A172 (cell line): ENCODE measurements at places on chromosomes 6 and 20. TPM values are rescaled to one million over a fixed set of nuclear protein-coding genes. Genes with fewer than 3 reads are reported as not detected.

Gene TBC1D20
- 29.6 and 29.7 TPM in 2 replicates for total RNA-seq

Gene MYT1
- 2.4 TPM in 2 replicates for total RNA-seq

Gene KCNK16
- total RNA-seq: not detected in 2 replicates

Gene TRAPPC3L
- not detected in 2 replicates for total RNA-seq

Gene TPX2
- total RNA-seq: 224 and 245 TPM in 2 replicates

Gene FAM83C
- total RNA-seq: 0.24 TPM in 1 of 2 replicates, not detected in the other

Gene TUBB2A
- 291 and 339 TPM in 2 replicates for total RNA-seq

Gene MTHFD1L
- total RNA-seq: 23.5 and 36.3 TPM in 2 replicates

Gene BIRC7
- total RNA-seq: 0.19 TPM in 1 of 2 replicates, not detected in the other

Gene DPM1
- 207 and 247 TPM in 2 replicates for total RNA-seq

Gene ENPP4
- not detected in 2 replicates for total RNA-seq

Gene ZC2HC1B
- not detected in 2 replicates for total RNA-seq

Gene RHAG
- not detected in 2 replicates for total RNA-seq

Gene SLC22A7
- total RNA-seq: not detected in 2 replicates

Gene DEF6
- total RNA-seq: not detected in 2 replicates

Gene SOBP
- not detected in 2 replicates for total RNA-seq

Gene HLA-DQA2
- not detected in 2 replicates for total RNA-seq

Gene NKAPL
- not detected in 2 replicates for total RNA-seq

Gene VSTM2L
- total RNA-seq: 0.24 and 1.4 TPM in 2 replicates

Gene DEFB121
- total RNA-seq: not detected in 2 replicates

Gene GPR63
- 0.07 TPM in 1 of 2 replicates, not detected in the other for total RNA-seq

Gene NR2E1
- 0.05 TPM in 1 of 2 replicates, not detected in the other for total RNA-seq

Gene SLC39A7
- total RNA-seq: 77.7 and 120 TPM in 2 replicates

Gene DEFB132
- not detected in 2 replicates for total RNA-seq

Gene GRIK2
- 0.10 and 0.12 TPM in 2 replicates for total RNA-seq

Gene SMPD2
- total RNA-seq: 9.1 and 13.1 TPM in 2 replicates

Gene ZNF311
- total RNA-seq: 0.72 and 1.2 TPM in 2 replicates

Gene PDE7B
- total RNA-seq: 0.05 TPM in 1 of 2 replicates, not detected in the other

Gene POU3F2
- 0.91 and 0.93 TPM in 2 replicates for total RNA-seq

Gene SAMHD1
- total RNA-seq: 24.3 and 29.5 TPM in 2 replicates

Gene GHRH
- not detected in 2 replicates for total RNA-seq

Gene PGC
- not detected in 2 replicates for total RNA-seq

Gene BTN1A1
- total RNA-seq: not detected in 2 replicates

Gene NOX3
- not detected in 2 replicates for total RNA-seq

Gene GINS1
- 42.6 and 48.4 TPM in 2 replicates for total RNA-seq

Gene GSTA2
- total RNA-seq: not detected in 2 replicates

Gene C20orf204
- 0.89 and 1.2 TPM in 2 replicates for total RNA-seq

Gene DLK2
- total RNA-seq: 0.81 and 3.0 TPM in 2 replicates

Gene APCDD1L
- 0.78 and 2.4 TPM in 2 replicates for total RNA-seq

Gene TTK
- 63.1 and 137 TPM in 2 replicates for total RNA-seq

Gene PKHD1
- not detected in 2 replicates for total RNA-seq

Gene NNAT
- total RNA-seq: not detected in 2 replicates

Gene SOX12
- total RNA-seq: 7.4 and 9.4 TPM in 2 replicates

Gene CCN2
- total RNA-seq: 42.1 and 42.6 TPM in 2 replicates

Gene SALL4
- 0.02 TPM in 1 of 2 replicates, not detected in the other for total RNA-seq

Gene SYCP2L
- 0.07 and 0.57 TPM in 2 replicates for total RNA-seq

Gene IPCEF1
- total RNA-seq: 0.17 and 0.47 TPM in 2 replicates

Gene CENPQ
- 26.0 and 32.8 TPM in 2 replicates for total RNA-seq

Gene THEMIS
- total RNA-seq: 0.05 TPM in 1 of 2 replicates, not detected in the other

Gene GABRR1
- 0.02 TPM in 1 of 2 replicates, not detected in the other for total RNA-seq

Gene EYA2
- 0.47 TPM in 1 of 2 replicates, not detected in the other for total RNA-seq

Gene CD24
- 20.4 and 26.9 TPM in 2 replicates for total RNA-seq

Gene TREML1
- total RNA-seq: not detected in 2 replicates

Gene WFDC10B
- total RNA-seq: 0.98 TPM in 1 of 2 replicates, not detected in the other

Gene COL12A1
- total RNA-seq: 9.0 and 11.1 TPM in 2 replicates

Gene CALHM5
- 3.8 and 4.1 TPM in 2 replicates for total RNA-seq

Gene NRN1
- total RNA-seq: 6.5 and 8.7 TPM in 2 replicates

Gene ZNF391
- 0.53 and 3.3 TPM in 2 replicates for total RNA-seq
